ENCODE measurements at places on chromosomes 5 and 9. TPM values are rescaled to one million over a fixed set of nuclear protein-coding genes. Genes with fewer than 3 reads are reported as not detected.

The IL5 gene
- polyA plus RNA-seq, result not detected

The SPATA31A3 gene
- polyA plus RNA-seq, result not detected

The ABO gene
- not detected for polyA plus RNA-seq

The TAF11L5 gene
- not detected for polyA plus RNA-seq

The C9 gene
- polyA plus RNA-seq, result 0.02 TPM

The SSNA1 gene
- 35.0 TPM for polyA plus RNA-seq

GRCh38 chr9:97853844-97854695, 1.0 kb downstream of the FOXE1 start:
- no peak for DNase-seq

- no peak for DNase-seq
These were observed 28.5 kb downstream of the TJP2 start for GRCh38 chr9:69202556-69202955.

DNA sequence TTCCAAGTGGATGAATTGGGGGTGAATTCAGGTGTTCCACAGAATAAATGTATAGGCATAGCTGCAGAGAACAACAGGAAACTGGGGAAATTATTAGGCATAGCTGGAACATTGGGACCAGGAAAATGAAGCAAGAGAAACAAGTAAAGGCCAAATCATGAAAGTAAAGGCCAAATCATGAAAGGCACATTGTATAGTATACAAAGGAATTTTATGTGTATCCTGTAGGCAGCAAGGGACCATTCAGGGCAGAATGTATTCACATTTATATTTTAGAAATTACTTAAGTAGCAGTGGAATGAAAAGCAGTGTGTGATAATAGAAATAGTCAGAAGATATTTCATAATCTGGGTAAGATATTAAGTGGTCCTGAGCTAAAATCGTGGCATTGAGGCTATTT, 127.3 kb upstream of the GRHPR start:
- no peak for DNase-seq

DNA sequence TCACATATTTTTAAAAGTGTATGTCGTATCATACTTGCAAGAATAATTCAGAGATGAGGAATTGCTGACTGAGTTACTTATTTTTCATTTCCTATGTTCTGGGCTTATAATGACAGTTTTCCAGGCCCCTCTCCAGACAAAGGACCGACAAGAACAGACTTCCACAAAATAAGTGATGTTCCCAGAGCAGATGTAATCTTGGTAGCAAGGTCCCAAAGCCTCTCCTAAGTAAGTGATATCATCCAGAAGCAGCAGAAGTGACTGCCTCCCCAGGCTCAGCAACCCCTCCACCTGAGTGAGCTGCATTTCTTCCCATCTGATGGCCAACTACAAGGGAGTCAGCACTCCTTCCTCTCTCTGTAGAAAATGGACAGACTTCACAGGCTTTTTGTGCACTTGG, 57.1 kb downstream of the SEMA6A start:
- DNase-seq, result no peak

DNA sequence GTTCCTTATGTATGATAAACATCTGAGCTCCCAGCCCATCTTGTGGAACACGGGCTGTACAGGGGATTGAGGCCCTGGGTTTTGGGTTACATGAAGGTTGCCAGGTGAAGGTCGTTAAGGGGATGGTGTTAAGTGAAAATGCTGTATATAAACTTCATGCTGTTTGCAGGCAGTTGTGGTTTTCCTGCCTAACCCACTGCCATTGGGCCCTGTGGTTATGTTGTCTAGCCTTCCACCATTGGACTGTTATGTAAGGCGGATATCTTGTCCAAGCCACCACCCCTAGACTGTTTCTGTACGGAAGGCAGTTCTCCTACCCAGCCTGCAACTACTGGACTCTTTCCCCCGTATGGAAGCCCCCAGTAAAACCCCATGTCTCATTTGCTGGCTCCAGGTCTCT, 246.1 kb downstream of the KIF4B start:
- DNase-seq, result no peak

DNA sequence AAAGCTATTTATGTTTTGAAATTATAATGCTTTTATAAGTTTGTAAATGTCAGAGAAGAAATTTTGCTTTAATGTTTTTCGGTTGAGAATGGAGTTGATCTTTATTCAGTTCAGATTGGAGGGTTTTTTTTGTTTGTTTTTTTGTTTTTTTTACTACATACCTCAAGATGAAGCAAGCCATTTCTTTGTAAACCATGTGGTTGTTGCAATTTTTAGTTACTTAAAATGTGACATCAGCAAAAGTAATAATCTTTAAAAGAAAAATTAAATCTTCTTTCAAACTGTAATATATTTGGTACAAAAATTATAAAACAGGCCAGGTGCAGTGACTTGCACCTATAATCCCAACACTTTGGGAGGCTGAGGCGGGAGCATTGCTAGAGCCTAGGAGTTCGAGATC, 102.6 kb downstream of the CDC42SE2 start:
- no peak for DNase-seq
